Osteoblast (primary cell): ENCODE measurements at places on chromosomes 3 and 15.

- DNase-seq: no peak
These were observed 3.8 kb downstream of the MPI start for GRCh38 chr15:74893627-74894026.

DNA sequence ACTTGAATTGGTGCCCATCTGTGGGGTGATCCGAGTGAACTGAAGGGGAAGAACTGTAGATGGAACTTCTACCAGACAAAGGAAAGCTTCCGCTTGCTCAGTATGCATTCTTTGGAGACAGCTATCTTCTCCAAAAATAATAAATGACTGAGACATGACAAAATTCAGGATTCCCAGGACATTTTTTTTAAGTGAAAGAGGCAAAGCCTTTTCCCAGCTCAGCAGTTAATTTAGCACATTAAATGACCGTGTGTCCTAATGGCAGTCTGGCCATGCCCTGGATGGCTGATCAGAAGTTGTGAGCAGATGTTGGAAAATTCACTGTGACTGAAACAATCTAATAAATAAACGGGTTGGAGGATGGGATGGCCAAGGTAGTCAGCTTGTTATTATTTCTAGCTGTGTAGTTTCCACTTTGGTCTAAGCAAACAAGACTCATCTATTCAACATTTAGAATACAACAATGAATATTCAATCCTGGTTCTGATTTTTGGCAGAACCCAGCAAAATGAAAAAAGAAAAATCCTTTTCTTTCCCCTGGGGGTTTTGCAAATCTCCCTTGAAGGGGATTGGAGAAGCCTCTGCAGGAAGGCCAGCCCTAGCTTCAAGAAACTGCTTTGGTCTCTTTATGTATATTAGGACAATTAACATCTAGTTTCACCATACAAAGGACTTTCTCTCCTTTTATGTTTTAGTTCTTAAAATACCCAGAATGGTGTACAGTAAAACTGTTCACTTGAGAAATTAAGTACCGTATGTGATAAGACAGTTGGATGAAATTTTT is 540.9 kb upstream of the MDFIC2 start:
- DNase-seq: peak; percentile 44

DNA sequence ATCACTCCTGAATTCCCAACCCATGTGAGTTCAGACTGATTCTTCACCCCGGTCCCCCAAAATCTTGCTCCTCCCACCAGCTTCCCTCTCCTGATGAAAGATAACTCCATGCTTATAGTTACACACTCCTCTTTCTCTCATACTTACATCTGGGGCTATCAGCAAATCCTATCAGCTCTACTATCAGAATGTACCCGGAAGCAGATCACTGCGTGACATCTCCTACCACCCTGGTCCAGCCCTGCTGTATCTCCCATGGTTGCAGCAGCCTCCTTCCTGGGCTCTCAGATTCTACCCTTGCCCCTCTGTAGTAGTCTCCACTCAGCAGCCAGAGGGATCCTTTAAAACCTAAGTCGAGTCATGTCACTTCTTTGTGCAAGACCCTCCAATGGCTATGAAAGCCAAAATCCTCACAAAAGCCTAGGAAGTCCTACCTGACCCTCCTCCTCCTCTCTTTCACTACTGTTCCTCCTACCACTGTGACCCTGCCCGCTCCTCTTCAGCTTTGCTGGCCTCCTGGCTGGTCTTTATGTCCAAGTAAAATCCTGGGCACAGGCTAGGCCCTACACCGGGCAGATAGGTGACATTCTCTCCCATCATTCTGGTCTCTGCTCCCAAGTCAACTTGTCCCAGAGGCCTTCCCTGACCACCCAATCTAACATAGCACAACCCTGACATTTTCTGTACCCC is 16.2 kb downstream of the XIRP1 start:
- peak; percentile 65 for DNase-seq

DNA sequence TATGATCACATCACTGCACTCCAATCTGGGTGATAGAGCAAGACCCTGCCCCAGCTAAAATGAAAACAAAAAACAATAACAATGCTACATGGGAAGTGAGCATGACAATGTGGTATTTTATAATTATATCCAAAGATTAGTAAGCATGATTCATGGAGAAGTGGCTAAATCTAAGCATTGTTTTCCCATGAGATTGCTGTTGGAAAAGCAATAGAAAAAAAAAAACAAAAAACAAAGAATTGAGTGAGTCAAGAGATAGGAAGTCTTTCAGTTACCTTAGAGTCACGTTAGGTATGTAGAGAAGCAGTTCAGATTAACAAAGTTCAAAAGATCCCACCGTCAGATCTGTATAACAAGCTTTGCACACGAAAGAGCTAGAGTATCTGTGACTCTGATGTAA is 210.3 kb upstream of the CNTN6 start:
- DNase-seq: no peak

DNA sequence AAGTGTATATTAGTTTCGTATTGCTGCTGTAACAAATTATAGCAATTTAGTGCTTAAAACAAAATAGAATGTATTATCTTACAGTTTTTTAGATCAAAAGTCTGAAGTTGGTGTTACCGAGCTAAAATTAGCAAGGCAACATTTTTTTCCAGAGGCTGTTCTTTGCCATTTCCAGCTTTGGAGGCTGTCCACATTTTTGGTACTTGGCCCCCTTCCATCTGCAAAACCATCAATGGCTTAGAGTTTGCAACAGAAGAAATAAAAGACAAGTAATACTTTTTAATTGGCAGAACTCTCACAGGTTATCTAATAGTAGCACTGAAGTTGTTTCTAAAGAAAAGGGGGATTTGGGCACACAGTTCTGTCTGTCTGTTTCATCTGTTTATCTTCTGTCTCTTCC is 1248.5 kb downstream of the ROBO1 start:
- no peak for DNase-seq

DNA sequence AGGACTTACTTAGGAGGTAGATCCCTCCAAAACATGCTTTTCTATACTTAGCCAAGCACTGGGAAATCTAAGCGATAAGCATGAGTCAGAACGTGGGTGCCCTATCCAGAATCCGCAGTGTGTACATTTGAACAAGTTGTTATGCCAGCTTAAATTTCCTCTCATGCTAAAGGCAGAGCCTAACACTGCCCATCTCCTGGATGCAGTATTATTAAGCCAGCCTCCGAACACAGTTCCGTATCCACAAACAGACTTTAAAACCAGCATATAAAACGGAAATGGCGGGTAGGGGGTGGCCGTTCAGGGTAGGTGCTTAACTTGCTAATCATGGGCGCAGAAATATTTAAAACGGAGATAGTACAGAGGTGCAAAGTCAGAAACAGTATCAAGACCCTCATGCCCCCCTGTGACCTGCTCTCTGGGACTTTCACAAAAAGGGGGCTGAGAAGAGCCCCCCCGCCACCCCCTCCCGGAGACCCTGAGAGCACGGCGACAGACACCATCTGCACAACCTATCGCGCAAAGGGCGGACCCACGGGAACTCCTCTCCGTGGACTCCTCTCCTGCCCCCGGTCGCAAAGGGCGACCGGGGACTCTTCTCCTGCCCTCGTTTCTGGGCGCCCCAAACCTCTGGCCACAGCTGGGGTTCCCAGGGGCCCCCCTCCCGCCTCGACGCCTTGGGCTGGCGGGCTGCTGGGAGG is 889 bp upstream of the LRRIQ4 start:
- DNase-seq: peak; percentile 81

DNA sequence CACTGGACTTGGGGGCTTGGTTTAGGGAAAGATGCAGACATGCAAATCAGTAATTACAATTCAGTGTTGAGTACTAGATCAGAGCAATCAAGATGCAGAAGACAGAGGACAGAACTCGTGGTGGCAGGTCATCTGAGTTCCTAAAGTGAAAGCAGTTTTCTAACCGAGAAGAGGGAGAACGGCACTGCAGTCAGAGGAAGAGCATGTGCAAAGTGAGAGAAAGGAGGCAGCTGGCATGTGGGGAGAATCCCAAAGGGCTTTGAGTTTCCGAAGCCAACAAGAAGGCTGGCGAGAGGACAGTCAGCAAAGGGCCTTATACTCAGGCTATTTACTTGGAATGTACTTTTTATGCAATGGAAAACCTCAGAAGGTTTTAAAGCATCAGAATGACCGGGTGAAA is 87.0 kb downstream of the ANP32A start:
- no peak for DNase-seq

DNA sequence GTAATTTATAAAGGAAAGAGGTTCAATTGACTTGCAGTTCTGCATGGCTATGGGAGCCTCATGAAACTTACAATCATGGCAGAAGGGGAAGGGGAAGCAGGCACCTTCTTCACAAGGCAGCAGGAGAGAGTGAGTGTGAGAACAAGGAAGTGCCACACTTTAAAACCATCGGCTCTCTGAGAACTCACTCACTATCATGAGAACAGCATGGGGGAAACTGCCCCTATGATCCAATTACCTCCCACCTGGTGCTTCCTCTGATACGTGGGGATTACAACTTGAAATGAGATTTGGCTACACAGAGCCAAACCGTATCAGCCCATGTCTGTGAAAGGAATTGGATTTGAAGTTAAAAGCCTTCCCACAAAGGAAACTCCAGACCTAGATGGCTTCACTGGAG is 39.1 kb downstream of the TKT start:
- no peak for DNase-seq

DNA sequence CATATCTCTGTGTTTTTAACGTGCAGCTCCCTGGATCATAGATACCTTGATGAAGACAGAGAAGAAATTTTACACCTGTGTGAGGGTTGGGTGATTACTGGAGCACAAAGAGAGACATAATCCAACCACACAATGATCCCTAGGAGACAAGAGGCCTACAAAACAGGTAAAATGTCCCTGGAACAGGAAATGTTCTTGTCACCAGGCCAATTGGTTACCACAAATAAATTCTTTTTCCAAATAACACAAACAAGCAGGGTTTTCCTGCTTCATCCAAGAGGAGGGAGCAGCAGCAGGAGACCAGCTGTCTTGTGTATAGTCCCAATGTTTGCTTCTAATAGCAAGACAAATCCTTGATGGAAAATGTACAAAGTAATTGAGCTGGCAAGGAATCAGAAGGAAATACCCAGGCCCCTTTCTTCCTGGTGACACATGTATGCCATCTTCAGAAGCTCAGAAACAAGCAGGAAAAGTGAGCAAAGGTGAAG is 1.4 kb downstream of the MGLL start:
- no peak for DNase-seq

GRCh38 chr15:36183201-36183600 is 396.2 kb upstream of the CDIN1 start:
- no peak for DNase-seq

DNA sequence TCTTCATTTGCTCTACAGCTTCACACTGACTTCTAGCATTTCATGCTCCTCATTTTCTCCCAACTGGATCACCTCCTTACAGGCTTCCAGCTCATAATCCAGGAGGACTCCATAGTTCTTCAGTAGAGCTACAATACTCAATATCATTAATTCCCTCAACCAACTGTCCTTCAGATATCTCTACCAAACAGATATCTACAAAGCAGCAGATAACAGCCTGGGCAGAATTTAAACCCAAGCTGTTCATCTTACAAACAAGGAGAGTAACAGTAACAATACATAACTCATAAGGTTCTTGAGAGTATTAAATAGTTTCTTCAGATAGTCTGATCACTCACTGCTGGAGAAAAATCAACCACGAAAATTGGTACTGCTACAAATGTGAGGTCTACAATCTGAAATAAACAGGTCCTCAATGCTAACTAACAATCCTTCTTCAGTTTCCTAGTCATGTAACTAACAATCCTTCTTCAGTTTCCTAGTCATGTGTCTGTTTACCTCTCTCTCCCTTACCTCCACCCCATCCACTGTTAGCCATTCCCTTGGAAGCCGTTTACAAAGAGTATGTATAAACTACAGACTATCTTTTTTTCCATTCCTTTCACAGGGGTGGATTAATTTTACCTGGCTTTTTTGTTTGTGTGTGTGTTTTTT is 5.0 kb downstream of the PEAK1 start:
- DNase-seq: peak; percentile 29

DNA sequence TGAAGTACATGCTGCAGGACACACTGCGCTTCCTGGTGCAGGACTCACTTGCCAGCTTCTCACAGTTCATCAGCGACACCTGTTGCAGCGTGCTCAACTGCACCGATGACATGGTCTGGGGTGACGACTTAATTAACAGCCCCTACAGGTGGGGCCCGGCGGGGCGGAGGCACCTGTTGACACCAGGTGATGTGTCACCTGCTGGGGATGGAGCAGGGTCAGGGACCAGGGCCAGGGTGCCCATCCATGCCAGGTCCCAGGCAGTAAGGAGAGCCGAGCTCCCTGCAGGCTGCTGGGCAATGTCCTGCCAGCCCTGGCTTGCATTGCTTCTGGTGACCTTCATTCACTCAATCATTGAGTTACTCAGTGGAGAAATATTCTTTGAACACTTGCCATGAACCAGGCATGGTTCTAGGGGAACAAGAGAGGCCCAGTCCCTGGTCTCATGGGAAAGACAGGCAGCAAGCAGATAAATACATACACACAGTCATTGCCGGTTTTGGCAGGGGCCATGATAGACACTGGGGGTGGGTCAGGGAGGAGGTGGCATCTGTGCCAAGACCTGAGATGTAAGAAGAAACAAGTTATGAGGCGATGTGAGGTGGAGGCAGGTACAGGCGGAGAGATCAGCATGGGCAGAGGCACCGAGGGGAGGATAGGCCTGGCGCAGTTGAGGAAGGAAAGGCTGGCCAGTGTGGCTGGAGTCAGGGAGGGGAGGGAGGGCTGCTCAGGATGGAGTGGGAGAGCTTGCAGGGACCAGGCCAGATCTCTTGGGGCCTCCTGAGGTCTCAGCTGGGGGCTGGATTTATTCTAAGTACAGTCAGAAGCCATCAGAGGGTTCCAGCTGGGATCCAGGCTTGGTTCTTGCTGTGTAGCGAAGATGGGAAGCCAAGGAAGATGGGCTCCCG is 30.8 kb downstream of the DNAH1 start:
- peak; percentile 99 for DNase-seq

DNA sequence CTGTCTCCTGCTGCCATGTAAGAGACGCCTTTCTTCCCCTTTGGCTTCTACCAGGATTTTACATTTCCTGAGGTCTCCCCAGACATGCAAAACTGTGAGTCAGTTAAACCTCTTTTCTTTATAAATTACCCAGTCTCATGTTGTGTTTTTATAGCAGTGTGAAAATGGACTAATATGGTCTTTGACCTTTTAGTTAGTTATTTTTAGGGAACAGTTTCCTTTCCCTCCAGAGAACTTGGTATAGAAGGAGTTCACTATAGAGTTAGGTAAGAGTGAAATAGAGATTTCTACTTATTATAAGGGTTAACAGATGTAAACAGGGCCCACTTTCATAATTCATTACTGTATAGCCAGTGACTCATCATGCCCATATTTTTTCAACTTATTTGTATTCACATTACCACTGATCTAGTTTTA is 170.9 kb downstream of the UNC13C start:
- DNase-seq: no peak

DNA sequence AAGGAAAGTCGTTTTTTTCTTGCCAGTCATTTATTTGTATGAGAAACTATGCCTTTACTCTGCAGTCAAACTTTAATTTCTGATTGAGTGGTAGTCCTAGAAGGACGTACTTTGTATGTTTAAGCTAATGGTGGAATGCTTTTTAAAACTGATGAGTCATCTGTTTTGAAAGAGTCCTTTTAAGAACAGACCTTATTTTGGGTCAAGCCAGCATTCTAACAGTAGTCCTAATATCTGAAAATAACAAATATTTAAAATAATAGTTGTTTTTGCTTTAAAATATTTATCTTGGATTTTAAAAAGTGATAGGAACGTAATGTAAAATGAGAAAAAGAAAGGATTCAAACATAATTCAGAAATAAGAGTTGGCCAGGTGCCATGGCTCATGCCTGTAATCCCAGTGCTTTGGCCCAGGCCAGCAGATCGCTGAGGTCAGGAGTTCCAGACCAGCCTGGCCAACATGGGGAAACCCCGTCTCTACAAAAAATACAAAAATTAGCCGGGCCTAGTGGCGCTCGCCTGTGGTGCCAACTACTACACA is 1.3 kb upstream of the LRRC58 start:
- peak; percentile 81 for DNase-seq
